ENCODE measurements at places on chromosomes 2 and 18.

- no peak for DNase-seq
Observed at GRCh38 chr2:91839904-91840868, 3031.0 kb upstream of the TEKT4 start.

GRCh38 chr18:57569133-57569532 is 17.4 kb downstream of the FECH start:
- DNase-seq: no peak

- peak; percentile 42 for DNase-seq
Observed at GRCh38 chr2:229855116-229855515, 66.7 kb downstream of the TRIP12 start.

DNA sequence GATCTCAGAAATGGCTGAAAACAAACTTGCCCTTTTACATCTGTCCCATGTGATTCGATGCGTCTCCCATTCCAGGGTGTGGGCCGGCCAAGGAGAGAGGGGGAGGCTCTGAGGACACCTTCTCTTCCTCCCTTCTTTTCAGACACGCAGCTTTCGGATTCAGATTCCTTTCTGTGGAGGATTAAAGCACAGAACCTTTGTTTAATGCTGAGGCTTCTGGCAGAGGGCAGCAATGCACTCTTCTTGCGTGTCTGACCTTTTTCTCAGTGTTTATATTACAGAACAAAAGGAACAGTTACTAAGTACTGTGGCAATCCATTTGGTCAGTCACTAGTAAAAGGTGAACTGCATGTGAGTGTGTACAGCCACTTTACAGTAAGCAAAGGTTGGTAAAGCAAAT is 268.9 kb upstream of the CCDC68 start:
- peak; percentile 36 for DNase-seq

GRCh38 chr2:101559551-101559950 is 84.6 kb upstream of the RFX8 start:
- DNase-seq: no peak

- DNase-seq: no peak
Observed at GRCh38 chr18:9906481-9906880, 7.3 kb upstream of the VAPA start.

GRCh38 chr18:49763590-49763989 is 49.7 kb downstream of the ACAA2 start:
- no peak for DNase-seq

GRCh38 chr2:68124321-68124720 is 33.4 kb upstream of the PNO1 start:
- DNase-seq: no peak

- no peak for DNase-seq
Observed at GRCh38 chr18:76730901-76731300, 91.5 kb upstream of the ZNF236 start.

DNA sequence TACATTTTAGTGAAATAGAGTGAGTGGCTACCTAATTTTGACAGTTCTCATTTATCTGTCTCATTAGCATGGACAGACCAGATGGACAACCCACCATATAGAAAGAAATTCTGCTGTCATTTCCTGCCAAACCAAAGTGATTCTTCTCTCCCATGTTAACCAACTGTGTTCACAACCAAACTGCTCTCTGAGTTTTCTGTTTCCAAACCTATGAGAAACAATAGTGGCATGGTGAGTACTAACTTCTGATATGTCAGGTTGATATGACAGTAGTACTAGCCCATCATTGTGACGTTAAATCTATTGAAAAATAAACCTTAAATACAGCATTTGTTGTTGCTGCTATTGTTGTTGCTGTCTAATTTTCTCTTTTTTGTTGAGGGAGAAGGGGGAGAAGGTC is 72.7 kb downstream of the IKZF2 start:
- no peak for DNase-seq

DNA sequence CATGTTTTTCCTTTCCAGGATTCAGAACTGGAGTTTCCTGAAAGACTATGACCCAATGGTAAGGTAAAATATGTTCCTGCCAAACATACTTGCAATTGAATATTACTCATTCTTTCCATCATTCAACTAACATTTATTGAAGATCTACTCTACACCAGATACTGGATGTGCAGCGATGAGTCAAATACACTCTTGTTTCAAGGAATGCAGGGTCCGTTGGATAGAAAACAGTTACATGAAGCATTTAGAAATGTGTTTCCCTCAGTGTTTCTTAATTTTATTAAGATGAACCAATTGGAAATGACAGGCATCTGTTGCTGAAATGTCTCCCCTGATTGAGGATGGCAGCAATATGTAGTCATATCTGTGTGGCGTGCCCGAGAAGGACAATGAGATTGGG is 14.8 kb upstream of the SLC66A3 start:
- DNase-seq: no peak

- no peak for DNase-seq
Observed at GRCh38 chr2:99200076-99200800, 19.3 kb downstream of the MRPL30 start.

DNA sequence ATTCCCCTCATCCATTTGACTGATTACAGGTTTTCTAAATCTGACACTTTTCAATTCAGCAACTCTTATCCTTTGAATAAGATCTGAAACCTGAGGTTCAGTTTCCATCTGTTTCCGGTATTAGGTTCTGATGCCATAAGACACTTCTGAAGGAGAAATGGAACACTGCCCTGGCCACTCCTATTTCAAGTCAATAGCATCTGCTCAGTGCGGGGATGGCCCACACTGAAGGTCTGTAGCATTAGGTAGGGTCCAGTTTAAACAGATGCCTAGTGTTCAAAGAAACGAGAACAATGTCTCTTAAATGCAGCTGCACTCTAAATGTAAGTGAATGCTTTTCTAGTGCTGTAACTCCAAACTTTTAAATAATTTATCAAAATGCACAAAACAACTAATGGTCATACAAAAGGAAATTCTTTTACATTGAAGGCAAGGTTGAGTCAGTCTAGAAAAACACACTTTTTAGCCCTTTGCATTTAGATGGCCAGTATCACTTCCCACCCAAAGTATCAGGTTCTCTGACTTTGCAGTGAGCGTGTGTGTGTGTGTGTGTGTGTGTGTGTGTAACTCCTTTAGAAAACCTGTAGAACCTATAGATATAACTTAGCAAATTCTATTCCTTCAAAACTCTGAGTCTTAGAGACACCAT is 78.2 kb downstream of the STK39 start:
- DNase-seq: no peak

- DNase-seq: no peak
Observed at GRCh38 chr18:50671376-50671775, 111.5 kb downstream of the MAPK4 start.

DNA sequence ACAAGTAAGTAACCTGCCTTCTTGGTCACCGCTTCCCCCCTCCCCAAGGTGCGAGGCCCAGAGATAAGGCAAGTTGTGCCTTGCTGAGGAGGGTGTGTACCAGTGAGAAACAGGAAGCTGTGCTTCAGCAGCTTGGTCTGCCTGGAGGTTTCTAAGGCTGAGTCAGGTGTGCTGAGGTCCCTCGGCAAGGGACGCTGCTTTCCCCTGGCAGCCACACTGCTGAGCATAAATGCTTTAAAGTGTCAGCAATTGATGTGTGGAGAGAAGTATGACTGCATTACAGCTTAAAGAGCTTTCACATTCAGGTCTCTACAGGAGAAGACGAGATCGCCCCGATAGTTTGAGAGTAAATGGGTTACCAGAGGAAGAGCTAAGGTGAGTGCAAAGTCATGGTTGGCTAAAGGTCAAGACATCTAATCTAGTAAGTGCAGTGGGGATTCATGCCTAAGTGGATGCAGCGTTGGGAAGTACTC is 86.9 kb downstream of the LIMS1 start:
- peak; percentile 56 for DNase-seq

DNA sequence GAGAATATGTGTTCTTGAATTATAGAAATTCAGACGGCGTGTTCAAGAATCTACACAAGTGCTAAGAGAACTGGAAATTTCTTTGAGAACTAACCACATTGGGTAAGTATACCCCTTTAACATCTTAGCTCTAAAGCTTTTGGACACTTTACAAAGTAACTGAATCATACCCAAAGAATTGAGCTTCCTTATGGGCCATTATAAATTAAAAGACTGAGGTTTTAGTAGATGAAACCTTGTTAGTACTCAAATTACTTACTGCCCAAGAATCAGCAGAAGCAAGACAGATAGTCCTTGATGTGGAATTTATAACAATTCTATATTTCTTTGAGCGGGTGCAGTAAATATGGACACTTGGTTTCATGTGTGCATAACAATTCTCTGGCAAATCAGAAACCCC is 168.3 kb downstream of the PRPF40A start:
- no peak for DNase-seq

DNA sequence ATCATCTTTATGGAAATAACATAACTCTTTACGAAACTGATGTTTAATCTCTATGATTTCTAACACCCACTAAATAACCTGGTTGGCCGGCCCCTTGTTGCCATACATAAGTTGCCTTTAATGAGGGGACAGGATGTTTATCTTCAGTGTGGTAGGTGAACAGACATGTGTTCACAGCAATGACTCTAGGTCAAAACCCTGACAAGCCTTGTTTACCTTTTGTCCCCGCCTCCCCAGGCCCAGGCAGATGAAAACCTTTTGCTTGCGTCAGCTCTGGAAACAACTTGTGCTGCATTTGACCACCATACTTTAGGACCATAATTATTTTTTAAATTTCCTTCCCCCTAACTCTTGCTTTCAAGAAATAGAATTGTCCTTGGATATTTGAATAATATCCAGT is 2.9 kb upstream of the DSG4 start:
- DNase-seq: no peak

Measured in A549 (cell line).